ENCODE measurements at places on chromosomes 2 and 18. TPM values are rescaled to one million over a fixed set of nuclear protein-coding genes. Genes with fewer than 3 reads are reported as not detected.

The PROKR1 gene
- total RNA-seq = not detected

The DSG4 gene
- 0.07 TPM for total RNA-seq

The CTLA4 gene
- 0.37 TPM for total RNA-seq

The MBP gene
- total RNA-seq = 34.9 TPM

The TUBA3E gene
- total RNA-seq = not detected

The AQP12B gene
- not detected for total RNA-seq

The RIT2 gene
- total RNA-seq = not detected

The NAT8 gene
- total RNA-seq = not detected

The SLC8A1 gene
- total RNA-seq = 0.07 TPM

The ATP6V1B1 gene
- 0.74 TPM for total RNA-seq

The TMEM237 gene
- 29.4 TPM for total RNA-seq

The LRRTM4 gene
- 0.25 TPM for total RNA-seq

The PDCD1 gene
- 0.22 TPM for total RNA-seq

The LYPD6B gene
- 6.1 TPM for total RNA-seq

The PIK3C3 gene
- total RNA-seq = 40.4 TPM

The SETBP1 gene
- total RNA-seq = 0.05 TPM

The MAP2 gene
- total RNA-seq = 7.4 TPM

The CRYGC gene
- not detected for total RNA-seq

The RAB6D gene
- total RNA-seq = 0.17 TPM

The TUBB8B gene
- total RNA-seq = 0.57 TPM

The GPR39 gene
- total RNA-seq = 5.1 TPM

The LAMA3 gene
- 5.6 TPM for total RNA-seq

The FHL2 gene
- total RNA-seq = 86.6 TPM

The REG3G gene
- 0.86 TPM for total RNA-seq

The SERPINB13 gene
- 0.07 TPM for total RNA-seq

The ANKRD36 gene
- total RNA-seq = 16.5 TPM

The RHBDD1 gene
- 73.8 TPM for total RNA-seq

The IL1F10 gene
- total RNA-seq = not detected

The UPP2 gene
- total RNA-seq = not detected

The SAG gene
- total RNA-seq = not detected

The CDH2 gene
- 0.15 TPM for total RNA-seq

The ANO7 gene
- 0.84 TPM for total RNA-seq

The ACVR2A gene
- 9.4 TPM for total RNA-seq

The IL36A gene
- not detected for total RNA-seq

The FMNL2 gene
- total RNA-seq = 28.1 TPM

The SOX11 gene
- total RNA-seq = 0.02 TPM

The CEP192 gene
- 24.3 TPM for total RNA-seq

The SNORC gene
- total RNA-seq = 14.0 TPM

The PTPRN gene
- total RNA-seq = not detected

The ABCG8 gene
- total RNA-seq = 0.05 TPM

The APCDD1 gene
- total RNA-seq = not detected

The ZNF142 gene
- total RNA-seq = 29.2 TPM

The MC4R gene
- not detected for total RNA-seq

The DYSF gene
- total RNA-seq = 0.89 TPM

The CCNT2 gene
- 32.6 TPM for total RNA-seq

The CYP26B1 gene
- total RNA-seq = 21.1 TPM

The AFF3 gene
- total RNA-seq = 0.61 TPM

The FTCDNL1 gene
- 2.6 TPM for total RNA-seq

Measured in HCT116 (cell line).